Activated naive CD4-positive, alpha-beta T cell treated with anti-CD3 and anti-CD28 coated beads, Interleukin-2, amount 10 ng/mL, durations not matched to agents 5 hours and 36 hours (primary cell): ENCODE measurements at places on chromosomes 12 and 14. TPM values are rescaled to one million over a fixed set of nuclear protein-coding genes. Genes with fewer than 3 reads are reported as not detected.

GALNT8 gene
- 0.14 TPM for total RNA-seq

CARMIL3 gene
- total RNA-seq: 0.65 TPM

NGB gene
- total RNA-seq: not detected

GPR137C gene
- 0.45 TPM for total RNA-seq

SYT10 gene
- total RNA-seq: not detected

NFATC4 gene
- not detected for total RNA-seq

FGF6 gene
- not detected for total RNA-seq

CFAP251 gene
- 1.2 TPM for total RNA-seq

TMEM52B gene
- not detected for total RNA-seq

LTB4R gene
- 28.5 TPM for total RNA-seq

PLEKHG7 gene
- not detected for total RNA-seq

PDE3A gene
- not detected for total RNA-seq

IFNG-AS1 gene
- total RNA-seq: 0.65 TPM

BDKRB1 gene
- total RNA-seq: not detected

ACOT4 gene
- total RNA-seq: 1.1 TPM

HNRNPA1 gene
- total RNA-seq: 1,867 TPM

C2CD5 gene
- 53.8 TPM for total RNA-seq

SLC5A8 gene
- total RNA-seq: not detected
